Fibroblast of skin of back (primary cell): ENCODE measurements at places on chromosomes 7 and 10.
A peak's percentile ranks its signal among the peaks of the same experiment; 100 is the strongest.

DNA sequence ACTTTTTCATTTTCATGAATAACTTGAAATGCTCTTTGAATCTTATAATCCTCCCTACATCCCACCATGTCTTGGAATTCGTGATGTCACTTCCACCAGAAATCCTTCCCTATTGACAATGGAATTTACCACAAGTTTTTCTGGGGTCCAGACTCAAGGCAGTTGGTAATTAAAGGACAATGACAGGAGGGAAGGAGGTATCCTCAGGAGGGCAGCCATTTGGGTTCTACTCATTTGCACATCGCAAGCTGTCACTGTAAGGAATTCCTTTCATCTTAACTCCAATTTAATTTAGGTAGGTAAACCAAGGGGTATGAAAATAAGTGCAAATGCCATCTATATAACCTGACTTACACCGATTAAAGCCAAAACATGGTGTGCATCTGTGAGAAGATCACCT lies 21.9 kb downstream of the LRRC17 start:
- DNase-seq = peak; percentile 44

GRCh38 chr7:153404124-153404523 lies 644.6 kb downstream of the ACTR3B start:
- no peak for DNase-seq

DNA sequence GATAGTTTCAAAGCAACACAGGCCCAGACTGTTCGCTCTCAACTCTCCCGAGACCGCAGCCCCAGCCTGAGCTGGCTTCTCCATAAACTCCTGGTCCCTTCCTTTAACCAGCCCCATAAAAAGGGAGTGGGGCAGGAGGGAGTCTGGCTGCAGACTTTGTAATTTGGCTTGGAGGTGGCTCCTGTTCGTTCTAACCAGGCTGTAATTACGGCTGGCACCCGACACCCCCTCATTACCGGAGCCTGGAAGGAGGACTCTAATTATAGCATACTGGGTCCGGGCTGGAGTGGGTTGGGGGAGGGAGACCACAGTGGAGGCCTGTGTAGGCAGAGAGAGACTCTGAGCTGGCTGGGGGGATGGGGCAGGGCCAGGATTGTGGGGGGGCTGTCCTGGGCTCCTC lies 49.7 kb downstream of the UNC5B start:
- no peak for DNase-seq

- DNase-seq = peak; percentile 72
Measured at GRCh38 chr10:128875956-128876736, 590.9 kb upstream of the MGMT start.

- DNase-seq = no peak
Measured at GRCh38 chr7:2941216-2941859, 97.2 kb upstream of the GNA12 start.

DNA sequence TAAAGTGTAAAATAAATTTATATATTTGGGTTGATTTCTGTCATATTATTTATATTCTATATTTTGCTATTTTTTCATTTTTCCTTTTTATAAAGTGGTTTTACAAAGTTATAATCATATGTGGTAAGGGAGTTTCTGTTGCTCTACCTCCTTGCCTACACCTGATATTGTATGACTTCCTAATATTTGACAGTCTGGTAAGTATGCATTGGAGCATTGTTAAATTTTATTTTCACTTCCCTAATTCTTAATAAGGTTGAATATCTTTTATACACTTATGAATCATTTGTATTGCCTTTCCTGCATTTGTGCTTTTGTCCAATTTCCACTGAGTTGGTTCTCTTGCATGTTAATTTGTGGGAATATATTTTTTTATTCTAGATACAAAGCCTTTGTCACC lies 492.4 kb downstream of the GRID1 start:
- no peak for DNase-seq

GRCh38 chr7:11182736-11183135 lies 209.1 kb downstream of the PHF14 start:
- peak; percentile 58 for DNase-seq

DNA sequence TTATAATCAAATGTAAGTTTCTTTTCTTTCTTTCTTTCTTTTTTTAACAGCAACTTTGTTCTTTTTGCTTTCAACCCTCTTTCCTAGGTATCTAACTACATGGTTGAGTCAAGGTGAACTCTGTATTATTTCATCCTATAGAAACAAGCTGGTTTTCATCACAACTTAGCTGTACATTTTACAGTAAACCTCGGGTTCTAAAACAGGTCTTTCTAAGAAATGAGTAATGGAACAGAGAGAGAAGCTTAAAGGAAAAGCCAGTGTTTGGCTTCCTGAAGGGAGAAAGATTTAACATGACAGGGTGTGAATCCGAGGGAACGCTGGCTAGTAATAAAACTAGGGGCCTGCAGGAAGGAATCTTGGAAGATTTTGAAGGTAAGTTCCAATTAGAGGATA lies 143.4 kb upstream of the ITGB1 start:
- no peak for DNase-seq
